ENCODE measurements at places on chromosomes 6 and 20. TPM values are rescaled to one million over a fixed set of nuclear protein-coding genes. Genes with fewer than 3 reads are reported as not detected.

Gene ASIP
- polyA plus RNA-seq = not detected

Gene CGAS
- 2.7 TPM for polyA plus RNA-seq

Gene DEFB124
- 0.20 TPM for polyA plus RNA-seq

Gene SIRPB1
- 5.6 TPM for polyA plus RNA-seq

Gene SLC25A27
- polyA plus RNA-seq = 8.2 TPM

Gene NMBR
- polyA plus RNA-seq = not detected

Gene E2F1
- polyA plus RNA-seq = 1.3 TPM

Gene EYA2
- polyA plus RNA-seq = 7.9 TPM

Gene BCLAF1
- polyA plus RNA-seq = 13.0 TPM

Gene CGA
- not detected for polyA plus RNA-seq

Gene ADGB
- polyA plus RNA-seq = not detected

Gene PLCB4
- 5.7 TPM for polyA plus RNA-seq

Gene ANGPT4
- polyA plus RNA-seq = 1.5 TPM

Gene KHDC1L
- polyA plus RNA-seq = not detected

Gene ECT2L
- not detected for polyA plus RNA-seq

Gene TRIM38
- 3.2 TPM for polyA plus RNA-seq

Gene SOBP
- polyA plus RNA-seq = 1.8 TPM

Gene ADGRF4
- polyA plus RNA-seq = not detected

Gene CEP85L
- polyA plus RNA-seq = 2.0 TPM

Gene ATP9A
- polyA plus RNA-seq = 38.0 TPM

Gene TMC2
- polyA plus RNA-seq = 0.46 TPM

Gene TRERF1
- polyA plus RNA-seq = 0.91 TPM

Gene FGD2
- polyA plus RNA-seq = 10.1 TPM
